ENCODE measurements at places on chromosomes 1 and 21.

DNA sequence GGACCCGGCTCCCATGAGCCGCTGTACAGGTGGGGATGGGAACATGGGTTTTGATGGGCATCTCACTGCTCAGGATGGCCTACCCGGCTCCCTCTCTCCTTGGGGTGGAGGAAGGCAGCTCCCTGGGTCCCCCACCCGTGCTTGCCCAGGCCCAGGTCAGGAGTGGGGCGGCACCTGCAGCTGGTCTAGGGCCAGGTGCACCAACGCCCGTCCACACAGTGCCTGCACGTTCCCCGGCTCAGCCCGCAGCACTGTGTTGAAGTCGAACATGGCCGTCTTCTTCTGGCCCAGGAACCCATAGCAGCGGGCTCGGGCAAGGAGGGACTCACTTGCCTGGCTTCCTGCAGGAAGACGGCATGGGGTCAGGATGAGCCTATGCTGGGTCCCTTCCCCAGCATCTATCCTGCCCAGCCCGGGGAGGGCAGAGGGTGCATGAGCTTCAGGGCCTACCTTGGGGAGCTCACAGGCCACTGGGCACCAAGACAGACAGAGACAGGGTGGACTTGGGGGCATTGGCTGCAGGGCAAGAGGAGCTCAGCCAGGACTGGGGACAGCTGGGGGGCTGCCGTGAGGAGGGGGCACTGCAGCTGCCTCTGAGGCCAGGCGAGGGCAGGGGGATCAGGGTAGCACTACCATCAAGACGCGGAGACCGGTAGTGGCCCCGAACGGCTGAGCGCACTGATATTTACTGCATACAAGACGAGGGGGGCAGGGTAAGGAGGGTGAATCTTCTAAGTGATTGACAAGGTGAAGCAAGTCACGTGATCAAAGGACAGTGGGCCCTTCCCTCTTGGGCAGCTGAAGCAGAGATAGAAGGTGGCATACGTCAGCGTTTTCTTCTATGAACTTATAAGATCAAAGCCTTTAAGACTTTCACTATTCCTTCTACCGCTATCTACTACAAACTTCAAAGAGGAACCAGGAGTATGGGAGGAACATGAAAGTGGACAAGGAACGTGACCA, 17.8 kb downstream of the TTC34 start:
- DNase-seq = no peak

- DNase-seq = no peak
Measured at GRCh38 chr1:44587796-44588460, 86.4 kb downstream of the TMEM53 start.

DNA sequence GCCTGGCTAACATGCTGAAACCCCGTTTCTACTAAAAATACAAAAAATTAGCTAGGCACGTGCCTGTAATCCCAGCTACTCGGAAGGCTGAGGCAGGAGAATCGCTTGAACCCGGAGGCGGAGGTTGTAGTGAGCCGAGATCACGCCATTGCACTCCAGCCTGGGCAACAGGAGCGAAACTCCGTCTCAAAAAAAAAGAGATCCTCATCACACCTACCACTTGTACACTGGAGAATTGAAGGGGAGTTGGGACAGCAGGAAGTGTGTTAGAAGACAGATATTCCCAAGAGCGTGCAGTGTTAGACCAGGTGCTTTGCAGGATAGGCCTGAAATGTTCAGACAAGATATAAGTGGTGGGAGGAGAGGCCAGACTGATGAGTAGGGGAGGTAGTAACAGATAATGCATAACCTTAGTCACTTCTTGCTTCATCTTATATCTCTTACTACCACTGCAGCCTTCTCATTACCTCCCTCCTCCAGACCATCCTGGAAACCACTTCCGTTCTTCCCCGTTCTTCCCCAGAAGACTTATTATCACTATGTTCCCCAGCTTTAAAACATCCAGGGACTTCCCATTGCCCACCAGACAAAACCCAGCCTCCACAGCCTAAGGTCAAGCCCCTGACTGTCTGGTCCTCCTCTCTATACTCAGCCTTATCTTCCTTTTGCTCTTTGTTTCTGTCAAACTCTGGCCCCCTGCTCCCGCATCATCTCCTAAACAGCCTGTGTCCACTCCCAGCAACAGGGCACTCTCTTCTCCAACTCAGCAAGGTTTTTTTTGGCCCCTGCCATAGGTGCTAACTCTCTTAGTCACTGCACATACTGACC, 21.3 kb downstream of the FAM20B start:
- no peak for DNase-seq

- DNase-seq = no peak
Measured at GRCh38 chr1:245645406-245645805, 490.6 kb downstream of the KIF26B start.

DNA sequence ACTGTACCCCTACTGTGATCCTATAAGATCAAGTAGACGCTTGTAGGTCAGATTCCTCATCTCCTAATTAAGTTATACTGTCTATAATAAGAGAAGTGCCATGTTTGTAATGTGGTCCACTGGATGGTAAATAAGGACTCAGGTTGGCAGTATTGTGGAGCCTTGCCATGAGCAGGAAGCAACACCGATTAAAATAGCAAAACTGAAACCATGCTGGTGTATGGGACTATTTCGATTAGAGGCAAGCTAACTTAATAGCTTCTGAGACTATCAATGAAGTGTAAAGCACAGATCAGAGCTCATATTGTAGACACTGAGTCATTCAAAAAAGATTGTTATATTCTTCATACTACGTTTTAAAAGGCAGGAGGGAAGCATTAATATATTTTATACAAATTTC, 348.8 kb downstream of the HHAT start:
- DNase-seq = no peak

DNA sequence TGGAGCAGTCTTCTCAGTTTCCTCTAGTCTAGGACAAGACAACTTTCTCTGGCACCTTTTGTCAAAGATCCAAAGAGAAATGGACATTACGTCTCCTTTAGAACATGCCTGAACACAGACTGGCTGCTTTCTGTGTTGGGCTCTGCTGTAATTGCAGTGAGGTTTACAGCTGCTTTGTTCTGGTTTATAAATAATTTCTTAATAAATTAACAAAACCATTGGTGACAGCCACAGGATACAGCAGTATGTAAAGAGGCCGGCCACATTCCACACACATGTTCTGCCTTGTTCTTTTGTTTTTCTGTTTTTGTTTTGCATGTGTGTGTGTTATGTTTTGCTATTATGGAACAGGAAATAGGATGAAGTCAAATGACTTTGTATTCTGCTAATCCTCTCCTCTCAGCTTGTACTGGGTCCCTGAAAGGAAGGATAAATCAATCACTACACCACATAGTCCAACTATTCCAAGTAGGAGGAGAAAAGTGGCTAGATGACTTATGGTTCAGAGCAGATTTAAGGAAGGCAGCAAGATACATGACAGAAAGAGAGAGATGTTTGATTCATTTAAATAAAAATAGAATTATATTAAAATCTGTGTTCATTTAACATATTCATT, 161.5 kb upstream of the ESRRG start:
- no peak for DNase-seq

DNA sequence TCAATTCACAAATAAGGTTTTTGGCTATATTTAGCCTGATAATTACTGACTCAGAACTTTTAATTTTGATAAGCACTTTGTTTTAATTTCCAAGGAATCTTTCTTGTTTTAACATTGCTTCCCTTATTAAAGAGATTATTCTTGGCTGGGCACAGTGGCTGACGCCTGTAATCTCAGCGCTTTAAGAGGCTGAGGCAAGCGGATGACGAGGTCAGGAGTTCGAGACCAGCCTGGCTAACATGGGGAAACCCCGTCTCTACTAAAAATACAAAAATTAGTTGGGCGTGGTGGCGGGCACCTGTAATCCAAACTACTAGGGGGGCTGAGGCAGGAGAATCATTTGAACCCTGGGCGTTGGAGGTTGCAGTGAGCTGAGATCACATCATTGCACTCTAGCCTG, 13.8 kb downstream of the ALG14 start:
- no peak for DNase-seq

DNA sequence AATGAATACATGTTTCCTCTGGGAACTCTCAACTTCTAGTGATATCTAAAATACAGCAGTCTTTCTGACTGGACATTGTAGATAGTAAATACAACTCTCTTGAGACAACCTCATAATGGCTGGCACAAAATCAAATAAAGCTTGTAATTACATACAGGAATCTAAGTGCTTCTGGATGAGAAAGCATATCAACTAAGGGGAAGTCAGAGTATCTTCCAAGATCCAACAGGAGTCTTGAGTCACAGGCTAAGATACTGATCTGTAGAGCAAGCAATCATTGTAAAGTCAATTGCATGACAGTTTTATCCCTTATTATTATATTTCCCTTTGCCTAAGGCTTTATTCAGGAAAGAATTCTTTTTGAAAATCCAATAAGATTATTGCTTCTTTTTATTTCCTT, 249.9 kb downstream of the LRRIQ3 start:
- peak; percentile 42 for DNase-seq

Data from GM04504 (cell line).